ENCODE measurements at places on chromosomes 2 and 18.

DNA sequence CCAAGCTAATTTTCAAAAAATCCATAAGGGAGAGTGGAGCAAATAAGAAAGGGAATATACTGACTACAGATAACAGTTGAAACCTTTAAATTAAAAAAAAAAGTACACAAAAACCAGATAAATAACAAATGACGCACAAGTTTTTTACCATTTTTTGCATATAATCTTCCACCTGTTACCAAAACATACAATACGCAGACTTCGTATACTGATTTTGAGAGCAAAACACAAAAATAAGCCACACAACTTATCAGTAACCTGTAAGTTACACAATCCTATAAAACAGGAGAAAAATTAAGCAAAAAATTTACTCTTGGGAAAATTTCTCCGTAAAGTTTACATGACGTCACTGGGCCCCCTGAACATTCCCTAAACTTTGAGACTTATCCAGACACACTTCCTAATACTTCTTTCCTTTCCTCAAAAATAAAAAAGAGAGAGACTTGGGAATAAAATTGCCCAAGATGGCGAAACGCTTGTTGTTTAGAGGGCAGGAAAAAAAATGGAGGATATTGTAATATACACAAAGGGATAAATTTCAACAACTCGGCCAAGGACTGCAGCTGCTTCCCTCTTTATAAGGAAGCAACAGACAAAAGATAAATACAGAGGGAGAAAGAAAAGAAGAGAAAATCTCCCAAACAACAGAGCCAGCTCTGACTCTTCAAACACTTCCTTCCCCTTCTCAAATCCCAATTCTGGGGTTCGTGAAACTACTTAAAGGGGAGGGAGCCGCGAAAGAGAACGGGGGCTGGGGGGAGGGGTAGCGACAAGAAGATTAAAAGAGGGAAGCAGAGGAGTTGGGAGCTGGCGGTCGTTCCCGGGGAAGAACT lies 1.6 kb downstream of the BAZ2B start:
- no peak for DNase-seq

DNA sequence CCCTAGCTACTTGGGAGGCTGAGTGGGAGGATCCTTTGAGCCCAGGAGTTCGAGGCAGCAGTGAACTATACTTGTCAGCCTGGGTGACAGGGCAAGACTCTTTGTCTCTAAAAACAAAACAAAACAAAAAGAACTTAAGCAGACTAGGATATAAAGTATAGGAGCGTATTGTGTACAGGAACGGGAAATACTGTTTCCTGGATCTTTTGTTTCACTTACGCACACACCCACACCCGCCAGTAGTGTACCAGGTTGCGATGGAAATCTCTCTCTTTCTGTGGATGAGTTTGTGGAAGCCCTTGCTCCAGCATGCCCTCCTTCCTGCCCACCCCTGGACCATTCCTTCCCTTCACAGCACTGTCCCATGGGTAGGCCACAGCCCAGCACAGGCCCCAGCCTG lies 136.3 kb downstream of the RPIA start:
- DNase-seq, result no peak

DNA sequence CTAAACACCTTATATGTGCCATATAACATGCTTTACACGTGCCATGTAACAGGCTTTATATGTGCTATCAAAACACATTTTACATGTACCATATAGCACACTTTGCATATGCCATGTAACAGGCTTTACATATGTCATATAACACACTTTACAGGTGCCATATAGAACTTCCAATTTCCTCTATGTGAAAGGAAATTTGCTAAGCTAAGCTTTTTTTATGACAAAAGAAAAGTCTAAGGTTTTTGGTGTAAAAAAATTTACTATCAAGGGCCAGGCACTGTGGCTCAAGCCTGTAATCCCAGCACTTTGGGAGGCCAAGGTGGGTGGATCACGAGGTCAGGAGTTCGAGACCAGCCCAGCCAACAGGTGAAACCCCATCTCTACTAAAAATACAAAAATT lies 136.5 kb downstream of the AKAIN1 start:
- DNase-seq, result no peak

DNA sequence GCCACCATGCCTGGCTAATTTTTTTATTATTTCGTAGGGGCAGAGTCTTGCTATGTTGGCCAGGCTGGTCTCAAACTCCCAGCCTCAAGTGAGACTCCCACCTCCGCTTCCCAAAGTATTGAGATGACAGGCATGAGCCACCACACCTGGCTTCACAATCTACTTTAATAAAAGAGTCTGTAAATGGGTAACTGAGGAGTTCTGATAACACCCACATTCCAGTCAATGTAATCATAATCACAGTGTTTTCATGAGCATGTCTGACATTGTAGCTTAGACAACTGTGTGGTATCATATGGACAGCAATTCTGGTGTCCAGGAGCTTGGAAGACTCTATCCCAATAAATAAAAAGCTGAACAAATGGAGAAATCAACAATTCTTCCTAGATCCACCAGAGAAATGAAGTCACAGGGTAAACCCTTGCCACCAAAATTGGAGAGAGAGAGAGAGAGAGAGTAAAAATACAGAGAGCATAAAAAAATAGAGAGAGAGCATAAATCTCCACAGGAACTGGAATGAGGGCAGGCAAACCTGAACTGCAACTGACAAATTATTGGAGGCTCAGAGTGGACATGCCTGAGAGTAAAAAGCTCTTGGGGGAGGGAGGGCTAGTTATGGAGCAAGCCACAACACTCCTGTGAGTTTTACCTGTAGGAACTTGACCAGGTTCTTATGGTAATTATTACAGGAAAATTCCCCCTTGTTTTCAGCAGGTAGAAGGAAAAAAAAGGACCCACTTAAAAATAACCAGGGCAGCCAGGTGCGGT lies 12.4 kb upstream of the NBEAL1 start:
- DNase-seq, result no peak

DNA sequence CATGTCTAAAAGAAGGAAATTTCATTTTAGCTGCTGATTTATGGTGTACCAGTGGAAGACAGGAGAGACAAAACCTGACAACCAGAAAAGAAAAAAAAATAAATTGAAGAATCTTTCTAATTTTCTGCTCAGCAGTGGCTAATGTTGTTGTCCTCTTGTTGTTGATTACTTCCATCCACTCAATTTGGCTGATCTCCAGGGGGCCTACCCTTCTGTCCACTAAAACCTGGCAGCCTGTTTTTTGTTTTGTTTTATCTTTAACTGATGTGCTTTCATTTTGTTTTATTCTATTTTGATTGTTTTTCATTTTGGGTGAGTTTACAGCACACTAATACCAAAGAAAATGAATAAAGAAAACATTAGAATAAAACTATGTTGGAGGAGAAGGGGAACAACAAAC lies 27.4 kb downstream of the TFPI start:
- no peak for DNase-seq

GRCh38 chr2:25790074-25790790 lies 88.1 kb downstream of the ASXL2 start:
- no peak for DNase-seq

- no peak for DNase-seq
These were observed 61.2 kb upstream of the LRRTM1 start for GRCh38 chr2:80365762-80366161.

DNA sequence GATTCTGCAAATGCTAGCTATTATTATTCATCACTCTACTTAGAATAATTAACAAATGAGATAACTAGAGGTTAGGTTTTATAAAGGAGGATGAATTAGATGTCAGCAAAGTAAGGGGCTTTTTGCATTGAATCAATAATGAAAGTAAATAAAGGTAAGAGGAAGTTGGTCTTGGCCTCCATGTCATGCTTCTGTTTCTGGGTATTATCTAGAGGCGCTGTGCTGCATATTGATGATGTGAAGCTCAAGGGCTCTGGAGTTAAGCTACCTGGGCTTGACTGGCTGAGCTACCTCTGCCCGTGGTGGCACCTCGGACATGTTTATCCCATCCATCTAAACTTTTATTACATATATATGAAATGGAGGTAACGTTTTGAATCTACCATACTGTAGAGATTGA lies 350.9 kb downstream of the PARD3B start:
- no peak for DNase-seq

DNA sequence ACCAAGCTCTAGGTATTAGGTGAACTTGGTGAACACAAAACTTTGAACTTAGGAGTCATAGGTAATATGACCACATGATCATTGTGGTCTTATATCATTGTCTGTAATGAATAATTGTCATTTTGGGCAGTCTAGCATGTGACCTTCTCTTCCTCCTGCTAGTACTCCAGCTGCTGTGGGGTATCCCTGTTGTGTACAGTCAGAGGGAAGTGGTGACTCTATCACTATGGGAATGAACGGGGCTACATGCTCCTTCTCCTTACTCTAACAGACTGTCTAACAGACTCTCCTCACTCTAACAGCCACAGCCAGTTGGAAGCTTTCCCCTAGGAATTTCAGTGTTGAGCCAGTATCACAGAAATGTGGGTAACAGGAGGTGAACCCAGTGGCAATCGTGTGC lies 68.2 kb upstream of the NEDD4L start:
- no peak for DNase-seq

DNA sequence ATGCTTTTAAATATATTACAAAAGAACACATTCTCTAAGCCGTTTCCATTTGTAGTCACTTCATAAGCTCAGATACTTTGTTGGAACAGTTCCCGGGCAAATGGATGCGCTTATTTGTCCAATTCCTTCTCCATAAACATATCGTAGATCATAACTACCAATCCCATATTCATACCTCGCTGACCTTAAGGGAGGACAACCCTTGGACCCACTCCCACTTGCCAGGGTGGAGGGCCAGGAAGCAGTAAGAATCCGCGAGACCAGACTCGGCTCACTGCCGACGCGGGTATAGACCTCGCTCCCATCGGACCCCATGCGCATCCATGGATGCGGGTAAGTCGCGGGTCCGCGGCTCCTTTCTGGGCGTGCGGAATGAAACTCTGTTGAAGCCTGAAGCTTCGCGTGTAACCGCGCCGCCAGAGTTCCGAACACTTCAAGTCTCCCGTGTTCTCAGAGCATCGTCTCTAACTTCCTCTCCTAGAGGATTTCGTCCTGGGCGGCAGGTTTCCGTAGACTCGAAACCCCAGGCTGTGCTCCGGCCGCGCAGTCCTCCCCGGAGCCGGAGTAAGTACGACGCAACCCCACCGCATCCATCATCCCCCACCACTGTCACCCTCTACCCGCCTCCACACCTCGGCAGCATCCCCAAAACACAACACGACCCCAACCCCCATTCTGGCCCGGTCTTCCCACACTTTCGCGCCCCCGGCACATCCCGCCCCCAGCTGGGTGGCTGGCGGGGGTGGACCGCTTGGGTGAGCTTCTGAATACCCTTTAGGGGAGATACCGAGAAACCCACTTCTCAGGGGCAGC lies 1.1 kb downstream of the DSC3 start:
- no peak for DNase-seq

GRCh38 chr2:60432035-60432601 lies 121.3 kb downstream of the BCL11A start:
- no peak for DNase-seq

GRCh38 chr2:217555081-217555876 lies 447.5 kb downstream of the TNS1 start:
- peak; percentile 73 for DNase-seq

- DNase-seq, result no peak
These were observed 1.4 kb downstream of the AAK1 start for GRCh38 chr2:69641887-69642708.

DNA sequence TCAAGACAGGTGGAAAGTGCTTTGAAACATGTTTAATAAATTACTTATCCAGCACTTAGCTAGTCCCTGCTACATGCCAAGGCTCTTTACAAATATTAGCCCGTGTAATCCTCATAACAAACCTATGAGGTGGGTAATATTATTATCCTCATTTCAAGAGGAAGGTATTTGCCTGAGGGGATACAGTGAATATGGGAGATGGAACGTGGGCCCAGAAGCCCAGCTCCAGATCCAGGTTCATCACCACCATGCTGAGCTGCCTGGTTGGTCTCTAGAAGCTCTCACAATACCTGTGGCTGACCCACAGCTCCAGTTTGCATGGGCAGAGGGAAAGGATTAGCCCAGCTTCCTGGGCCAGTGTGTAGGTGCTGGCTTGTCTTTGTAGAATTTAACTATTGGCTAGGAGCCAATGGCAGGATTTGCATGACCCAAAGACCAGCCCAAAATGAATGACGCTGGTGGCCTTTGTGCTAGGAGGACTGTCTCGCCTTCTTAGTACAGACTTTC lies 61.6 kb upstream of the ATP8B1 start:
- no peak for DNase-seq

- peak; percentile 69 for DNase-seq
These were observed 65.1 kb downstream of the MBP start for GRCh38 chr18:77067291-77068061.

GRCh38 chr18:22604390-22604985 lies 186.8 kb upstream of the CTAGE1 start:
- no peak for DNase-seq

- DNase-seq, result no peak
These were observed 1.4 kb downstream of the SMC6 start for GRCh38 chr2:17752246-17752645.

- DNase-seq, result no peak
These were observed 30.1 kb downstream of the CNGA3 start for GRCh38 chr2:98376301-98376910.

DNA sequence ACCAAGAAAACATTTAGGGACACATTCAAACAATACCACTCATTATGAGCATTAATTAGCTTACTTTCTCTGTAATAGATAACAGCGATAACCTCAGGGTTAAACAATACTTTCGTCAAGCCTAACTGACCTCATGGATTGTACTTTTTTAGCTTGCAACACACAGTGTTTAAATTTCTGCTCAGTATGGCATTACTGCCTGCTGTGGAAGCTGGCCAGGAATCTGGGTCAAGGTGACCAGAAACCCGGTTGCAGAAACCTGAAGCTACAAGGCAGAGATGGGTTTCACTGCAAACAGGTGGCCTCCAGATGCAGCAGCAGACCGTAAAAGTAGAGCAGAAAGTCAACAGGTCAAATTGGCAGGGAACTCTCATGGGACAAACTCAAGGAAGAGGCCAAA lies 123.8 kb upstream of the FHL2 start:
- DNase-seq, result no peak

DNA sequence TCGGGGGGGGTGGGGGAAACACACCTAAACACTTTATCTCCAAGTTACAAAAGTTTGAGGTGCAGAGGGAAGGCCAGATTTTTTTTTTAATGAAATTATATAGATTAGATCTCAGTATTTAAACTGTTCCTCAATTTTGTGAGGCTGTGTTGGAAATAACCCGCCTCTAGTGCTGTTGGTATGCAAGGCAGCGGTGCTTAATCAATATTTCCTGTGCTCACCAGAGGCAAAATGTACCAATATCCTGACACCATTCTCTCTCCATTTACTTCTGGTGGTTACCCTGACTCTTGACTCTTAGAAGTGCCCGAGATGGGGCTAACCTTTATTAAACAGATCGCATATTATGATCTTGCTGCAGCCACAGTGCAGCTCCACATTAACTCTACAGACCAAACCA lies 54.8 kb upstream of the EML6 start:
- DNase-seq, result no peak

DNA sequence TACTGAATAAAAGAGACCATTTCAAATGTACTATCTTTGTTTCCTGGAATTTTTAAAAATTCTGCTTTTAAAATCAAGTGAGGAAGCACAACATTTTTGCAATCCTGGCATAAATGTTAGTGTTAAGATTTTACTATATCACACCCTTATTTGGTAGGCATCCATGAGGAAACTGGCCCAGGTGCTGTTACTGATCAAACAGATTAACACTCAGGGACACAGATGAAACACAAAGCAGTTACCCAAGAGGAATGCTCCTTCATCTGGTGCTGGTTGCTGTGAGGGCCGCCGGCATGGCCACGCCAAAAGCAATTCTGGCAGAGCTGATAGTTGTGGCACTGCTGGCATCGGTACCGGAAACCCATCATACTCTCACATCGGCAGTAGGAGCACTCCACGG lies 96.8 kb downstream of the DTNB start:
- no peak for DNase-seq

GRCh38 chr2:18630101-18630500 lies 40.7 kb upstream of the NT5C1B start:
- no peak for DNase-seq
